CD4-positive, alpha-beta T cell treated with Interleukin-6 for 4 hours (primary cell): ENCODE measurements at places on chromosomes 6 and 20.

DNA sequence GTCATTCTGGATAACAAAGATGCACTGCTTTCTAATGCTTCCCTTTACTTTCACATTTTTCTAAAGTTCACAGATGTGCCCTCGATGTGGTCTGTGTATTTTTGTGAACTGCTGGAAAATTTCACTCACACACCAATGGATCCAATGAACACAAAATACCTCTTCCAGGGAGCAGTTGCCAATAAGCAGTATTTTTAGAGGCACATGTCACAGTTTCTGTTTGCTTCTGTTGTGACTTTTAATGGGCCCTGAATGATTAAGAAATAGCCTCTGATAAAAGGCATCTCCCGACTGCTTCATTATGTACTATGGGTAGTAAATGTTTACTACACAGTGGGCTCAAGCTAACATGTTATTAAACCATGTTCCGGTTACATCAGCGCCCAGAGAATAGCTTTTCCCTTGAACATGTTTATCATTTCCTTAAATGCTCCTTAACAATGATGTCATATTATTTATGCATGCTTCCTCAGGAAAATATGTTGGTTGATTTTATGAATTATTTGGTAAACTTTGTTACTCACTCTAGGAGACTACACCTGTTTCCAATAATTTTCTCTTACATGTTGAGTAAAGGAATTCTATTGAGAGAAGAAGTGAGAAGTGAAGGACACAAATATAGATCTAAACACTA, 188.0 kb downstream of the KCNQ5 start:
- DNase-seq: no peak

- no peak for DNase-seq
Measured at GRCh38 chr6:38170666-38171355, 351.3 kb downstream of the ZFAND3 start.

GRCh38 chr6:111615916-111616612, 10.4 kb upstream of the TRAF3IP2 start:
- DNase-seq: no peak

DNA sequence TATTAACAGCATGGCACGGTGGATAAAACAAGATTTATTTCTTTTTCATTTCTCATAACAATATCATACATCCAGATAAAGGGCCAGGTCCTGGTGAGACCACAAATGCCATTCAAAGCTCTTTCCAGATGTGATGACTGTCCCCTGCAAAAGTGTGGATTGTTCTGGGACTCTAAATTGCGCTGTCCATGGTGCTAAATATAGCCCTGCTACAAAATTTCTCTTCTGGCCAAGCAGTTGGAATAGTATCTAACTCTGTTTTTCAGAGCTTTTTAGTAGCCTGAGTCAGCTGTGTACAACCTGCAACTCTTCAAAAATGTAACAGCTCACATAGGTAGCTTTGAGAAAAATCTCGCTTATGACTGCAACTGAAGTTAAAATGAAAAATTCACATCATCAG, 115.8 kb downstream of the MANEA start:
- no peak for DNase-seq

GRCh38 chr20:25544734-25545133, 40.6 kb downstream of the NINL start:
- DNase-seq: no peak

DNA sequence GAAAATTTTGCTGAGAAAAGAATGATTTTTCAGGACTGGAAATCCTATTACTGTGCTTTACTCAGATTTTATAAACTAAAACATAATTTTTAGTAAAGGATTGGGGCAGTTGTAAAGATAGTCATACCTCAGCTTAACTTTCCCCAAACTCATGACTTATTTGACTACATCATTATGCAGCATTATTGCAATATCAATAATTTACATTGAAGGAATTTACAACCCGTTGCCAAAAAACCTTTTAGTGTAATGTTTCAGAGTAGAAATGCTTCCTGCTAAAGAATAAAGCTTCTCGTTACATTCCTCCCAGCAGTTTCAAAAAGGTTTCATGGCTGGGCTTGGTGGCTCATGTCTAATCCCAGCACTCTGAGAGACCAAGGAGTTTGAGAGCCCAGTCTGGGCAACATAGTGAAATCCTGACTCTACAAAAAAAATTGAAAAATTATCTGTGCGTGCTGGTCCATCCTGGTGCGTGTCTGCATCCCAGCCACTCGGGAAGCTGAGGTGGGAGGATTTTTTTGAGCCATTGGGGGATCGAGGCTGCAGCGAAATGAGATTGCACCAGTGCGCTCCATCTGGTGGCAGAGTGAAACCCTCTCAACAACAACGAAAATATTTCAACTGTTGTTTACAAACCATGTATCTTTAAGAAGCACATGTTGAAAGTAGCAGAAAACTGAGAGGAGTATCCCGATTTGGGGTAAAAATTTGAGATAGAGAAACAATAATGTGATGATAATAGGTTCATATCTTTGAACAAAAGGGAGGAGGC, 4.4 kb downstream of the AMD1 start:
- DNase-seq: peak; percentile 44

DNA sequence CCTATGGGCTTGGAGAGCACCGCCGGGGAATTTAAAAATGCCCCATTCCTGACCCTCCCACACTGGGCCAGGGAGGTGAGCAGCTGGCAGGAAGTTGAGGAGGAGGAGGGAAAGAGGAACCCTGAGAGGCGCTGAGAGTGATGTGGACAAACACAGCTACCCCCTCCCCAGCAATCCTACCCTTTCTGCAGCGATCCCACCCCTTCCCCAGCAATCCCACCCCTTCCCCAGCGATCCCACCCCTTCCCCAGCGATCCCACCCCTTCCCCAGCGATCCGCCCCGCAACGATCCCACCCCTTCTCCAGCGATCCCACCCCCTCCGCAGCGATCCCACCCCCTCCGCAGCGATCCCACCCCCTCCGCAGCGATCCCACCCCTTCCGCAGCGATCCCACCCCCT, 111.6 kb downstream of the SYCP2 start:
- DNase-seq: no peak

GRCh38 chr6:152532556-152533422, 104.4 kb downstream of the SYNE1 start:
- no peak for DNase-seq
